ENCODE measurements at places on chromosomes 3 and 15. TPM values are rescaled to one million over a fixed set of nuclear protein-coding genes. Genes with fewer than 3 reads are reported as not detected.

DNA sequence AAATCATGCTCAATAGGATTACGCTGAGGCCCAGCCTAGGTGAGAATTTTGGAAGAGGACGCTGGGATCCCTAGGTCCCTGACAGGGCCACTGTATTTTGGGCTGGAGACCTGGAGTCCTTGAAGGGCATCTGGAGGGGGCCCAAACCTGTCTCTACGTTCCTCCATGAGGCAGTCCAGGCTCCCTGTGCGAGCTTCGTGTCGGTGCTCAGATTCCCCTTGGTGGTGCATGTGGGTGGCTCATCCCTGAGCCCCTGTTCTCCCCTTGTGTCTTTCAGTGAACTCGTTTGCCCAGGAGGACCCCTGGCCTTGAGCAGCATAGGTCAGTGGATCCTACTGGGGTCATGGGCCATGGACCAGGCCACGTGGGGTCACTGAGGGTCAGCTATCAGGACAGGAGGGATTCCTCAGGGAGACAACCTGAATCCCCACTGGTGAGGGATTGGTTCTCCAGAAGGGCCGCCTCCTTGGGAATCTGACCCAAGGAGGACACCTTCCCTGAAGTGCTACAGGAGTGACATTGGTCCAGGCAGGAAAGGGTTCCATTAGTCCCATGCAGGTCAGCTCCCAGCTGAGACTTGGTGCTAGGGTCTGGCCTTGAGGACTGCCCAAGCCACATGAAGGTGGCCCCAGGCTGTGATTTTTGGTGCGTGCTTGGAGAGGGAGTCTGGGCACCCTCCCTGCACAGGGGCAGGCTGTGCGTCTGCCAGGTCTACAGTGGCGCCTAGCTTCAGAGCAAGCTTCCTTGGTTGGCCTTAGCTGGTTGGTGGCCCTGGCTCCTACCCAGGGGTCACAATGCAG is 229.8 kb downstream of the SNRPN start:
- no peak for DNase-seq
- no peak overlapping the region for H3K4me3 ChIP-seq
- no peaks in the 10 kb centered on the region for H3K36me3 ChIP-seq
- no peak overlapping the region for H3K27ac ChIP-seq
- no peaks in the 10 kb centered on the region for H3K4me1 ChIP-seq

GRCh38 chr3:119140466-119140865 is 5.5 kb upstream of the TEX55 start:
- H3K36me3 ChIP-seq = no peaks in the 10 kb centered on the region
- DNase-seq = no peak
- H3K27ac ChIP-seq = no peak overlapping the region
- H3K27me3 ChIP-seq = no peaks in the 10 kb centered on the region
- H3K4me1 ChIP-seq = peaks cover under 1% of the 10 kb centered on the region
- no peak overlapping the region for H3K4me3 ChIP-seq

DNA sequence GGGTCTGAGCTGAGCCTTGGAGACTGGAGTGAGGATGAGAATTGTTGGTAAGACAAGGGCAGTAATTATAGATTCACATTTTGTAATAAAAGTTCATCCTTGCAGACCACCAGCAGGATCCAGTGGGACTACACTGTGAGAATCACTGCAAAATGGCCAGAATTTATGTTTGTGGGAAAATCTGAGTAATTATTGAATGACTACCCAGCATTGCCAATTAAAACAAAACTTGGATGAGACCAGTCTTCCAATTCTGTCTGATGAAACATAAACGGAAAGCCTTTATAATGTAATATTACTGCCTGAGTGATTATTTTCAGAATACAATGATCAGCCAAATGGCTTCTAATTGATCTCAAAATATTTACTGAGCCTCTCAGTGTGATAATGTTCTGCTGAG is 323.3 kb upstream of the C2CD4B start:
- H3K36me3 ChIP-seq = no peaks in the 10 kb centered on the region
- H3K4me1 ChIP-seq = peaks cover 5% of the 10 kb centered on the region
- H3K27me3 ChIP-seq = no peaks in the 10 kb centered on the region

Gene TUSC7
- total RNA-seq = not detected

Measured in hepatocyte (in vitro differentiated cells).